ENCODE measurements at places on chromosomes 5 and 9. TPM values are rescaled to one million over a fixed set of nuclear protein-coding genes. Genes with fewer than 3 reads are reported as not detected.

SLC28A3 gene
- total RNA-seq = 0.16 TPM

MYORG gene
- total RNA-seq = 6.3 TPM

ZDHHC11B gene
- 13.4 TPM for total RNA-seq

LURAP1L gene
- total RNA-seq = 2.6 TPM

OCLN gene
- total RNA-seq = 2.0 TPM

LNPEP gene
- total RNA-seq = 56.8 TPM

SPEF2 gene
- 2.7 TPM for total RNA-seq

DNA sequence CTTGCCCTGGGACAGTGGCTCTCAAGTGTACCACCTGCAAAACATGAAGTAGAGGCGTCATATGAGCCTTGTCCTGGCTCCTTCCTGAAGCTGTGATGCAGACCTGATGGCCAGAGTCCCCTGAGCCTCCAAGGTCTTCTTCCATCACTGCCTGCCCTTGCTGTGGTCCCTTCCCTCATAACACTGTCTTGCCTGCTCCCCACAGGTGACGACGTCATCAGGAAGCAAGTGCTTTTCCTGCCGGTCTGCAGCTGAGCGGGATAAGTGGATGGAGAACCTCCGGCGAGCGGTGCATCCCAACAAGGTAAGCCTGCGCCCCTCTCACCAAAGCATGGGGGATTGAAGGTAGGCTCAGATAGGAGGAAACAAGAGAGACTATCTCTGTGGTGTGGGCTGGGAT is 107.3 kb downstream of the DAB2IP start:
- DNase-seq = no peak

DNA sequence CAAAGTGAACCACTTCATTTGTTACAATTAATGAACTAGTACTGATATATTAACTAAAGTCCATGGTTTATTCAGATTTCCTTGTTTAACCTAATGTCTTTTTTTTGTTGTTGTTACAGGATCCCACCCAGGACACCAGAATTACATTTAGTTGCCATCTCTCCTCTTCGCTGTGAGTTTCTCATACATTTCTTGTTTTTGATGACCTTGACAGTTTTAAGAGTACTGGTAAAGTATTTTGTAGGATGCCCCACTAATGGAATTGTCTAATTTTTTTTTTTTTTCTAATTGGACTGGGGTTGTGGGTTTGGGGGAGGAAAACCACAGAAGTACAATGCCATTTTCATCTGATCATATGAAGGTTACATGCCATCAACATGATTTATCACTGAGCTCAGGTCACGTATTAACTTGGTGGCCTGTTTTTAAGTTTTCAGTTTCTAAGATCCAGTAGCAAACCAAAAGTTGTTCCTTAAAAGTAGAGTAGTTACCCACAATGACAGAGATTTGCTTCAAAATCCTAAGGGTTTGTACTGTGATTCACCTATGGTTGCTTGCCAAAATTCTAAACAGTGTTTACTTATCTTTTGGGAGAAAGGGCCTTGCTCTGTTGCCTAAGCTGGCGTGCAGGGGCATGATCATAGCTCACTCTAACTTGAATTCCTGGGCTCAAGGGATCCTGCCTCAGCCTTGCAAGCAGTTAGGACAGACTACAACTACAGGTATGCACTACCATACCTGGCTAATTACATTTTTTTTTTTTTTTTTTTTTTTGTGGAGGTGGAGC is 4.5 kb upstream of the OTULIN start:
- DNase-seq = no peak

GRCh38 chr5:83720836-83721537 is at the start of gene HAPLN1:
Gene HAPLN1 (minus strand): TSS chr5:83720855. CDS start chr5:83673523, 47,332 bp downstream.
- DNase-seq = no peak

DNA sequence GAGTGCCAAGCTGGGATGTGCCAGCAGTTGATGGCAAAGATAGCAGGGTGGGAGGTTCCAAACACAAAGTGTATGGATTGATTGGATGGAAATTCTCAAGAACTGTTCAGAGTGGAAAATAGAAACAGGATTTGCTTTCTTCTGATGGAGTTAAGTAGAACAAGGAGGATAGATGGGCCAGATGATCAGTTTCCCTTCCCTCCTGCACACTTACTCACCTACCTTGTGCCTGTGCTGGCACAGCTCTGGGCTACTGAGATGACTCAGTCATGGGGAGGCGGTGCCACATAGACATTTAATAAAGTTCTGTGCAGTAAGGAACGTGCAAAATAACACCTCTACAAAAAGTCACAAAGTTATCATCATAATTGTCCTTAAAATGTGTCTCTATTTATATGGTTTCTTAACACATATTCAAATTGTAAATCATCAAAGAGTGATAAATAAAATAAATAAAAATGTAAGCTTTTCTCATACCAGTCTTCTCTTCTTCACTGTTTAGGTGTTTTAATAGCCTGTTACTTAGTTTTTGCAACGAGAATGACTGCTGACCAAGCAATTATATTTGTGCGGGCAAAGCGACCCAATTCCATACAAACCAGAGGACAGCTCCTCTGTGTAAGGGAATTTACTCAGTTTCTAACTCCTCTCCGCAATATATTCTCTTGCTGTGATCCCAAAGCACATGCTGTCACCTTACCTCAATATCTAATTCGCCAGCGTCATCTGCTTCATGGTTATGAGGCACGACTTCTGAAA is 12.7 kb downstream of the PTPDC1 start:
- DNase-seq = no peak

GRCh38 chr5:39360471-39361111 is 3.7 kb downstream of the C9 start:
- DNase-seq = no peak

GRCh38 chr9:137273095-137273490 is 4.4 kb upstream of the TOR4A start:
- no peak for DNase-seq

- no peak for DNase-seq
Measured at GRCh38 chr5:135851915-135852845, 17.7 kb downstream of the SLC25A48 start.

DNA sequence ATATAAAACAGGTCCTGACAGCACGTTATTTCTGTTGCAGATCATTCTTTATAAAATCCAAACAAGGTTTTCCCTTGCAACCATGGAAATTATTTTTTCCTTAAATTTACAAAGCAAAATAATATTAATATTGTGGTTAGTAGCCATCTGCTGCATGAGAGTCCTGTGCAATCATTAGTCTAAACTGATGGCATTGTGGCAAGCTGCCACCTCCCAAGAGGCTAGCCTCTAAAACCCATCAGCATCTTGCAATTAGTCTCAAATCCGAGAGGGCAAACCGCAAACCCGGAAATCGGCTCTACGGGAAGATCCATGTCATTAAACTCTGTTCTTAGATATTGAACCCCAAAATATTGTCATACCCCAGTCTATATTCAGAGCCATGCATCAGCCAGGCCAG is 11.3 kb upstream of the CDH6 start:
- DNase-seq = no peak

DNA sequence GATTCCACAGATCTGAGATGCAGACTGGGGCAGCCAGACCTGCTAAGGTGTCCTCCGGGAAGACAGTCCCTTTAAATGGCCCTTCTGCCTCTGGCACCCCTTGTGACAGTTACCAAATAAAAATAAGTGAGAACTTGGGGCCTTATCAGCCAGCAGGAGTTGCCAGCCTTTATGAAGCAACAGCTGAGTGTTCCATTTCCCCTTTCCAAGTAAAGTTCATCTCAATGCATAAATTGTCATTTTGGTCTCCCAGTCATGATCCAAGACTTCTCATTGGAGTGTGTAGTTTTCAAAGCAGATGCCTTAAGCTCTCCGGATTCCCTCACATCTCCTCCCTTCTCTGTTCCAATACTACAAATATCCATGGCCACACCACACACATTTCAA is 4.1 kb downstream of the PTCH1 start:
- DNase-seq = no peak

- no peak for DNase-seq
Measured at GRCh38 chr5:891837-892393, 686 bp downstream of the BRD9 start.

DNA sequence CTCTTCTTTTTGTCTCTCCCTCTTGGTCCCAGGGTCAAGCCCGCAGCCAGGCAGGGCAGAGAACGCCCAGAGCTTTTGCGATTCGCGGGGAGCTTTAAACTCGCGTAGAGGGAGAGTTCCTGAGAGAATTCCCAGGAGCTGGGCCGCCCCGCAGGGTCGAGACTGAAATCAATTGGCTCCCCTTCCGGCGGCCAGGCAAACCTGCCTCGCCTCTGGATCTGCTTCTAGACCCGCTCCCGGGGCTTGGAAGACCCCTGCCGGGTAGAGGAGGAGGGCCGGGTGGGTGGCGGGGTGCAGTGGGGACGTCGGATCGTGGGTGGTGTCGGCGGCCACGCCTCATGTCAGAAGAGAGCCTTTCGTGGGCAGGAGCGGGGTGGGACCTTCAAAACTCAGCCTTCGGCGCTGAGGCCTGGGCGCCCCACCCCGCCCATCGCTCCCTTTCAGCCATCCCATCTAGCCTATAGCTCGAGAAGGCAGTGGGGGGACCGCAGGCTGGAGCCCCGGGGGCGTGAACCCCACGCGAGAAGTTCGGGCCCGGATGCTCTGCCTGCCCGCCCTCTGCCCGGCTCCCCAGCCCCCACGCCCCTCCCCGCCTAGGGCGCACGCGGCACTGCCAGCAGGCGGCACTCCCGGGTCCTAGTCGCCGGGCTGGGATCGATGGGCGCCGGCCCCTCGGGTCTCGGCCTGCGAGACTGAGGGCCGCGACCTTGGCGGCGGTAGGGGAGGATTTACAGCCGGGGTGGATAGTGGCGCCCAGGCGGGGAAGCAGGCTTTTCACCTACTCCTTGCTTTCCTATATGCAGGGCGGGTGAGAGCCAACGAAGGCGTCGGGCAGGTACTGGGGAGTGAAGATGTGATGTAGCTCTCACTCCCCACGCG is 6.1 kb downstream of the PRDM6 start:
- DNase-seq = no peak

DNA sequence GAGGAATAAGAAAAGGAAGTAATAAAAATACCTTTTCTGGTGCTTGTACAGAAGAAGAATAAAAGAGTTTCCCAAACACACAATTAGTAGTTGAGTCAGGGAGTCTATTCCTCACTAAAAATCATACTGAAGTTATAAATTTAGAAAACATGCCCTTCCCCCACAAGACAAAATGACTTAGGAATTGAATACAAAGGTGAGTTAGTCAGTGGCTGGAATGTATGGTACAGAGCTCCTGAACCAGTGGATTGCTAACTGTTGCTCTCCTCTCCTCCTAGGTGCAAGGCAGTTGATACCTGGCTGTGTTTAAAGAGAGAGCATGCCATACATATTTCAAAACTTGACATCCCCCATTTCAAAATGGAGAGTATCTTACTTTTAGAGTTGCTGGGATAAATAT is 1.9 kb downstream of the GDA start:
- no peak for DNase-seq

DNA sequence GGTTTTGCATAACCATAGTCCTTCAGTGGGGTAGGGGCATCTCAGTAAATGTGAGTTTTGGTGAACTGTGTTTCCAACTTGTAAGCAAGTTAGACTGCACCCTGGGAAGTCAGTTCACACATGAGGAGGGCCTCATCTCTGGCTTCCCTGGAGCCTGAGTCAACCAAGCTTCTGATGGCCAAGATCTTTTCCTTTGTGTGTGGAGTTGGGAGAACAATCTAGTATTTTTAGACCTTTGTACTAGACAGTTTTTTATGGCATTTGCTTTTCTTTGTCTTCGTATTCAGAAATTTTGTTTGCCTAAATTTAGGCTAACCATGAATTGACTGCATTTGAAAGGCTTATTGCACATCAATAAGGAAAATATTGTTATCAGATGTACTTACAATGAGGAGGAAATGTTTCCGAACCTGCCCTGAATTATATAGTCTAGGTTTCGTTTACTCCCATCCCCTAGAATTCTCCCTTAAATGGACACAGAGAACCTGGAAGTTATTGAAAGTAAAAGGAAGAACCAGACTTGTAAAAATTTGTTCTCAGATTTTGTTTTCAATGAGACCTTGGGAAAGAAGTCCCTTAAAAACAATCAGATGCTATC is 204.6 kb downstream of the AOPEP start:
- no peak for DNase-seq

GRCh38 chr5:177495243-177496060 is 2.0 kb downstream of the PDLIM7 start:
- peak; percentile 60 for DNase-seq

DNA sequence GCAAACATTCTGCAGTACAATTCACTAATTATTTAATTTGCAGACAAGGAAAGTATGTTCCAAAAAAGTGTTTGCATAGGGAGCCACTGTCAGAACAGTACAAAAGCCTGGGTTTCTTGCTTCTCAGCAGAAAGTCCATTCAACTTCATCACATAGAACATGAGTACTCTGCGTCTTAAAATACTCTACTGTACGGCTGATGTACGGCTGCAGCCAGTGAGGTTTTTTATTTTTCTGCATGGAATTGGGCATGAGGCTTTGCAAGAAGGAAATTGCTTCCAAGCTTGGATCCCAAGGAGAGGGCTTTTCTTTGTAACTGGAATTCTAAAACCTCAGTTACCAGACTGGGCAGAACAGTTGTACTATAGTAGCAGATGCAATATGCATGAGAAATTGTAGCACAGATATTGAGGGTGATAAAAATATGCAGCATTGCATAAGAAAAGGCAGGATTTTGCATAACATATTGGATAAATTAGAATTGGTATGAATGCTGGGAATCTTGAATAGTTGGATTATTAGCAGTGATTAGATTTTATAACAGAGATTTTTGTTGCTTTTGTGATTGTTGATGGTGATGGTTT is 178.1 kb upstream of the CDH9 start:
- DNase-seq = no peak

DNA sequence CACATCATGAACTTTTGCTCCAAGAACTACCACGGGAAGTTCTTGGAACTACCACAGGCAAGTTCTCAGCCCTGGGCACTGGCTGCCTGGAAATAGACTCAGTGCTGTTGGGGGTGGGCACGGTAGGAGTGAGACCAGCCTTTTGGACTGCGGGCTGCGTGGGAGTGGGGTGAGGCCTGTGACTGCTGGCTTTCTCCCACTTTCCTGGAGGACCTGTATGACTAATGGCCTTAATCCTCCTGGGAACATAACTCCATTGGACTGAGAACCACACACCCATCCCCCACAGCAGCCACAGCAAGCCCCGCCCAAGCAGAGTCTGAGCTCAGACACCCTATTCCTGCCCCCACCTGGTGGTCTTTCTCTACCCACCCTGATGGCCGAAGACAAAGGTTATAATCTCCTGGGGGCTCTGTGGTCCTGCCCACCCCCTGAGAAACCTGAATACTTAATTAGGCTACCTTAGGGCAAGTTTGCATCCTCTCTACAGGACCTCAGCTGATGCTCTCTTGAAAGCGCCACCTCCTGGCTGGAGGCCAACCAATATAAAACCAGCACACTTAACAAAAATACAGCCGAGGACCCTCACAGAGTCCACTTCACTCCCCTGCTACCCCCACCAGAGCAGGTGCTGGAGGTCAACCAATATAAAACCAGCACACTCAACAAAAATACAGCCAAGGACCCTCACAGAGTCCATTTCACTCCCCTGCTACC is 112.6 kb downstream of the CACNA1B start:
- DNase-seq = no peak

DNA sequence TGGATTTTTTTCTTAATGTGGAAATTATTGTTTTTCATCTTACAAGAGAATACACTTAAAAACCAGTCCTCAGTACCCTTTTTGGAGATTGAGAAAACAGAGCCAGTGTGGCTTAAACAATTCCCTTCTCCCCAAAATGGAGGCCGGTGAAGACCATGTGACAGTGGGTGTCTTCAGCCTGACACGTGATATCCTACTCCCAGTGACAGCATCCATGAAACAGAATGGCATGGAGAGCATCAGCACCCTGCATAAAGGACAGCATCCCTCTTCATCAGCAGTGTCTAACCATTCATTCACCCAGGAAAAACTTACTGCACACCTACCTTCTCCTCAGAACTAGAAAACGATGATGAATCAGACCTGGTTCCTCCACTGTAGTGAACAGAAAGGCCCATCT is 103.4 kb upstream of the RAI14 start:
- no peak for DNase-seq

GRCh38 chr5:134101686-134102439 is 12.6 kb upstream of the TCF7 start:
- peak; percentile 57 for DNase-seq
